Posterior vena cava (tissue), 2 donors: ENCODE measurements at places on chromosomes 1 and 21.

- DNase-seq, result no peak
Measured at GRCh38 chr1:119771016-119771415, 2.3 kb upstream of the HMGCS2 start.

GRCh38 chr21:39189857-39190604 lies 6.8 kb upstream of the PSMG1 start:
- no peak for DNase-seq

- DNase-seq, result no peak
Measured at GRCh38 chr1:115476616-115477015, 138.6 kb upstream of the NGF start.

GRCh38 chr21:43853851-43854772 lies 10.9 kb upstream of the AGPAT3 start:
- DNase-seq, result peak; percentile 73

DNA sequence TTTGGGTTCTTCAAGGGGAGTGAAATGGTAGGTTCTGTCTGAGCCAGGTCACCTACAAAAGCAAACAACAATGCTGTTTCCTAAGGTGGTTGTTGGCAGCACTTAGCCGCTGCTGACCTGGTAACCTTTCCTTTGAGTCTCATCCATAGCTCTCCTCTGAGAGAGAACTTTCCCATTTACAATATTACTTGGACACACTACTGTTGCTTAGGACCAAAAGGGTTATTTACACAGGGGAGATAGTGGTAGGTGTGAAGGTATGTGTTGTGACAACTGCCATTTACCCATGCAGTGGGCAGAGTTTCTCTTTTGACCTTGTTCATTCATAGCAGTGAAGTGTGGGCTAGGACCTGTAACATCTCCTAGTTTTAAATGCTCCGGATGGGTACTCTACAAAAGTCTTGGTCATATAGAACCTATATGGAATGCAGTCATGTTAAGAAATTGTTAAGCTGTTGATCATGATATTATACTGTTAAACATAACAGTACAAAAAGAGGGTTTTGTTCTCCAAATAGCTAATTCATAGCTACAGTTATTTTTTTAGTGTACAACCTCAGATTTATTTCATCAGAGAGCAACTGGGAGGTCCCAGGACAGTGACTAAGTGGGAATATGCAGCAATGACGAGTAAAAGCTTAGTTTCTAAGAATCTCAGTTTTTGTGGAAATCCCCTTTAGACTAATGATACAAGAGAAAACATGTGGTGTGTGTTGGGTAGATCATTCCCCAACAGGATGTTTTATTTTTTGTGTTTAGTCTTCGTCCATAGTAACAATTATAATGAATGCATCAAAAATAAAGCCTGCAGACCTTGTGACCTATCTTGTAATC lies 219.7 kb downstream of the NFIA start:
- DNase-seq, result no peak

DNA sequence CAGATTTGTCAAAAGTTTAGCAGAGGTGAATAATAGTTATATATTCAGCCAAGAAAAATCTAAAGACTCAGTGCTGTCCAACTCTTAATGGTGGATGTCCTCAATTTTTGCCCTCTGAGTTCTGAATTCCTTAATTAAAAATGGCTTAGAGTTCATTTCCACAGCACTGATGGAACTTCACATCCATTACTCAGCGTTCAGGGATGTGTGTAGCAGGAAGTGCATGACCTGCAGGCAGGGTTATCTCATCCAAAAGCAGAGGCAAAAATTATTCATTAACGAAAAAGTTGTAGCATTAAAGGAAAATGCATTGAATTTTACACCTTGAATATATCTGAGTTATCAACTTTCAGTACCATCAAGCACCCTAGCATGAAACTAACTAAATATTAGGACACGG lies 96.7 kb downstream of the ZP4 start:
- DNase-seq, result no peak

GRCh38 chr1:203860396-203861025 lies 888 bp upstream of the SNRPE start:
- no peak for DNase-seq

GRCh38 chr1:6867729-6868659 lies 82.7 kb downstream of the CAMTA1 start:
- DNase-seq, result no peak

DNA sequence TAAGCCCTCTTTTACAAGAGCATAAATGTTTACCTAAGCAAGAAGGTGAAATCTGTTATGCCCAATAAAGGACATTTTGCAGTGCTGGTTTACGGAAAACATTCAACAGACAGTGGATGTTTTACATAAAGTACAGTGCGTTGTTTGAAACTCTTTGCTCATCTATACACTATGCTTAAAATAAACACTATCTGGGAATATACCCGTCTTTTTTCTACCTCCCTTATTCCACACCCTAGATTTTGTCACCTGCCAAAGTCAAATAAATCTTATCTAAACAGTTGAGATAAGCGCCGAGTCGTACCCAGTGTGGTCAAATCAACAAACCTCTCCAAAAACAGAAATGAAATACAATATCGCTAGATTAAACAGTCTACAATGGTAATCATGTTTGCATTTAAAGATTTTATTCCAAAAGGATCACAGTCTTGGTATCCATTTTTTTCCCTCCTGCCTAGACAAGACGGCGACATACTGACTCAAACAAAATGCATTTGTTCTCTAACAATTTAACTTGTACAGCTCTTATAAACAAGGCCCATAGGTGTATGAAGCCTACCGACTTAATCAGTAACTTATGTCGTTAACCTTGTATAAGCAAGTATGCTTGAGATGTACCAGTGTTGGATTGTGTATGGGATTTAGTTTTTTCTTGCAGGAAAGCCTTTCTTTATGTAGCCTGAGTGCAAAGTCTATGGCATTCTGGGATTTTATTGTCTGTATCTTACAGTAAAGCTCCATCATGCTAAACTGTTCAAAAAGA lies 189.1 kb downstream of the FMN2 start:
- DNase-seq, result no peak

GRCh38 chr1:77927414-77927813 lies 39.0 kb downstream of the NEXN start:
- no peak for DNase-seq
